ENCODE measurements at places on chromosomes 1 and 21. TPM values are rescaled to one million over a fixed set of nuclear protein-coding genes. Genes with fewer than 3 reads are reported as not detected.

EXOSC10 gene
- 33.4 TPM for total RNA-seq

PCAT6 gene
- not detected for total RNA-seq

LCE1B gene
- not detected for total RNA-seq

KCNE1 gene
- 0.23 TPM for total RNA-seq

RNF186 gene
- not detected for total RNA-seq

FMOD gene
- total RNA-seq: 24.5 TPM

VWA1 gene
- total RNA-seq: 1.6 TPM

TSPAN2 gene
- total RNA-seq: not detected

LCE1D gene
- total RNA-seq: not detected

SPTA1 gene
- total RNA-seq: not detected

ZNF648 gene
- total RNA-seq: not detected

CA6 gene
- total RNA-seq: not detected

PLPPR5 gene
- total RNA-seq: not detected

MCOLN3 gene
- under 0.01 TPM for total RNA-seq

WDR77 gene
- total RNA-seq: 33.7 TPM

PLA2G2A gene
- total RNA-seq: not detected
